ENCODE measurements at places on chromosomes 16 and 17.
A peak's percentile ranks its signal among the peaks of the same experiment; 100 is the strongest.

DNA sequence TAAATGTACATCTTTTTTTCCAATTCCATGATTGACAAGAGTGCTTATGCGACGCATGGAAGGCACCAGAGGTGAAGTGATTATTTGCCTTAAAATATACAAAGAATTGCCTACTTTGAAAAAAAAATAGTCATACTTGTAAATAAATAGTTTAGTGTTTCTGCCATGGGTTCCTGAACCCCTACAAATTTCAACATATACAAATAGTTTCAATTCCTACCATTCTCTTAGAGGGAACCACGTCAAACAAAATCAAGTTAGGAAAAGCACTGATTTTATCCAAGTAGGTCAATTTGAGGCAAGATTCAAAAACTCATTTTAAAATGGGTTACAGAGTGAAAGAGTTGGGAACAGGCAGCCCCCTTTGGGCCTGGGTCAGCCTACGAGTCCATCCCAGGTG is 11.7 kb downstream of the CMTM3 start:
- no peak for DNase-seq

- no peak for DNase-seq
Measured at GRCh38 chr17:41655611-41656111, 31.3 kb upstream of the KRT17 start.

DNA sequence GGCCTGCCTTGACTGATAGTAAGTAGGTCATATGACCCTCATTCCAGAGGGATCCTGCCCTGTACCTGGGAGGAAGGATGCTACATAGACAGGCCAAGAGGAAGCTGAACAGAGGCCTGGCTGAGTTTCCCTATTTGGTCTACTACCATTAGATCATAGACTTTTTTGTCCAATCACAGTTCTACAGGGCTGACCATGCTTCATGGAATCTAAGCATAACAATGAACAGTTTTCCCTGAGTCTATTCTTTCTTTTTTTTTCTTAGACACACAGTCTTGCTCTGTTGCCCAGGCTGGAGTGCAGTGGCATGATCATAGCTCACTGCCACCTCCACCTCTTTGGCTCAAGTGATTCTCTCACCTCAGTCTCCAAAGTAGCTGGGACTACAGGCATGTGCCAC is 3.9 kb downstream of the GPR179 start:
- no peak for DNase-seq

- DNase-seq, result no peak
Measured at GRCh38 chr17:59558039-59558438, 7.4 kb upstream of the DHX40 start.

- DNase-seq, result no peak
Measured at GRCh38 chr17:146983-147761, 9.8 kb downstream of the SCGB1C2 start.

- DNase-seq, result no peak
Measured at GRCh38 chr16:60204181-60204580, 1470.1 kb upstream of the GOT2 start.

- no peak for DNase-seq
Measured at GRCh38 chr17:27257031-27257357, 36.9 kb upstream of the WSB1 start.

DNA sequence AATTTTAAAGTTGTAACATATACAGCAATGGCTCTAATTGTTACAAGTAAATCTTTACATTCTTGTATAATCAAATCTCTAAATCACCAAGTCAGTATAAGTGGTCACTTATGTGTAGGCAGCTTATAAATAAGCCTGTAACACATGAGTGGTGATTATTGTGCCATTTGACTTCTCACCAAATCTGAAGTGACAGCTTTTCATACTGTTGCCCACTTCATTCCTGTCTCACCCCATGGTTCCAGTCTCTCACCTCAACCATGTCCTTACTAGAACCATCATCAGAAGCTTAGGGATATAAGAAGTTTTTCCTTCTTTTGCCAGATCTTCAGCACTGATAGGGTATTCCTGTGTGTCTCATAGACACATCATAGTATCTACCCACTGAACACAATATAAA is 23.5 kb downstream of the TNRC6A start:
- DNase-seq, result no peak

DNA sequence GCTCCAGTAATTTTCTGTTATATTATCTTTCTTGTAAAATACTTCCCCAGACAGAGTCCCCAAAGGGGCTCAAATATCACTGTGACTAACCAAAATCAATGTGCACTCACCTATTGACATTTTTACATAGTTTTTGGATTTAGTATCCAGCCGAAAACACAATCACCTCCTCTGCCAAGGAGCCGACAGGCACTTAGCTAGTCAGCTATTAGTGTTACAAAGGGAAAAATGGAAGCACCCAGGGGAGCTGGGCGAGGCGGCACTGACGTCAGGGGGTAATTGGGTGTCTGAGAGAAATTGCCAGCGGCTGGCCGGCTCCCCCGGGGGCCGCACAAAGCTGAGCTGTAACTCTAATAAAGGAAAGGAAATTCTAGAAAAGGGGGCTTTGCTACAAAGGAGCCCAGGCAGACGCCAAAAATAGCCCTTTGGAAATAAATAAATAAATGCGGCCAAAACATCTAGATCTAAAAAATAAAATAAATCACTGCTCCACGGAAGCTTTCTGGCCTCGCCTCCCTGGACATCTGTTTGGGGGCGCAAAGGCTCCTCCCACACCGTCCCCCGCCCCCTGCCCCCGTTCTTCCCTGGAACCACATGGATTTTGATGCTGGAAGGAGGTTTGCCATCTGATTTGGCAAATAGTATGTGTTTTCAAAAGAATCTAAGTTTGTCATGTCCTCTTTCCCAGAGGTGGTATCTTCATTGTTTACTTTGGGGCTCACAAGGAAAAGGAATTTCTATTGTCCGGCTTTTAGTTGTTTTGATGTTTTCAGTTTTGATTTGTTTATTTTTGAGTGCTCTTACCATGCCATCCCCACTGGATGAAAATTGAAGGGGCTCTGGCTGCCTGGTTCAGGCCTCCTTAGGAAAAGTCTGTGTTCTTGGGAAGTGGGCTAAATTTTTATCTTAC is 156.7 kb downstream of the ZNF423 start:
- no peak for DNase-seq

GRCh38 chr17:48497103-48497502 is 33.7 kb downstream of the HOXB1 start:
- no peak for DNase-seq

- no peak for DNase-seq
Measured at GRCh38 chr17:61235827-61236197, 163.8 kb upstream of the TBX2 start.

- DNase-seq, result no peak
Measured at GRCh38 chr16:52366983-52367382, 180.0 kb downstream of the TOX3 start.

DNA sequence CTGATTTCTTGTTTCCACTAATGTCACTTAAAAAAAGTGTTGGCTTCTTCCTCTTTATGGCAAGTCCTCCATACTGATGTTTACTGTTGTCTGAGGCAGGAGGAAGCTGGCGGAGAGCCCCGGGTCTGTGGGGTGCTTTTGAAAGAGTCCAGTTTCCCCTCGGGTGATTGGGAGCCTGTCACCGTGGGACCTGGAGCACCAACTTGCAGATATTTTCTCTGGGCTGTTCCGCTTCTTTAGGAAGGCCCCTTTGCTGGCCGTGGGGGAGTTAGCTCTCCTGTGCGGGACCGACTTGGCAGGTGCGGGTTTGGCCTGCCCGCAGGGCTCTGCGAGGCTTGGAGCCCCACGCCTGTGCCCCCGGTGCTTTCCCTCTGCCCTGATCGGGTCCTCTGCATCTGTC is 3.1 kb downstream of the BANP start:
- no peak for DNase-seq

DNA sequence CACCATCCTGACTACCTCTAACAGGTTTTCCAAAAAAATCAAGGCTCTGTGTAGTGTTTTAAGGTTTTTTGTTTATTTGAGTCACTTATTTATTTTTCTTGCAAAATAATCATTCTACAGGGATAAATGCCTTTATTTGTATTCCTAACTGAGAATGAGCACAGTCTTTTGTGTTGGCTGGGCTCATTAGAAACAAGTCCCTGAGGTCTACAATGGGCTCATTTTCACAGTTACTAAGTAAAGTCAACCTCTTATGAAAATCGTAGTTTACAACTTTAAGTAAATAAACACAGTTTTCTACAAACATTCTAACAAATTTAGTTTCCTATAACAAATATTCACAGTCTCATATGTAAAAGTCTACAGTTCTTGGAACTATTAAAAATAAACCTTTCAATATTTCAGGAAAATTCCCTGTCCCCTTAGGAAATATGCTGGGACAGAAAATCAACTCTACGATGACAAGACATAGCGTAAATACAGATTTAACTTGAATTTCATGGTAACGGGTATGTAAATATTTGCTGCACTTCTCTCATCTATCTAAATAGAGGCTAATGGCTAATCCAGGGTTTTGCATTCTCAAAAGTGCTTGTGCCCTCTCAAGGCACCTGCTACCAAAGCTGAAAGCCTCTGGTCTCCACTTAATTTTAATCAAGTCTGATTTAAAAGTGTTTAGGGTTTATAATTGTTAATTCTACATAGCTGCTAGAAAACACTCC is 31.5 kb upstream of the CDH5 start:
- no peak for DNase-seq

- no peak for DNase-seq
Measured at GRCh38 chr17:66337866-66338485, 35.6 kb downstream of the PRKCA start.

DNA sequence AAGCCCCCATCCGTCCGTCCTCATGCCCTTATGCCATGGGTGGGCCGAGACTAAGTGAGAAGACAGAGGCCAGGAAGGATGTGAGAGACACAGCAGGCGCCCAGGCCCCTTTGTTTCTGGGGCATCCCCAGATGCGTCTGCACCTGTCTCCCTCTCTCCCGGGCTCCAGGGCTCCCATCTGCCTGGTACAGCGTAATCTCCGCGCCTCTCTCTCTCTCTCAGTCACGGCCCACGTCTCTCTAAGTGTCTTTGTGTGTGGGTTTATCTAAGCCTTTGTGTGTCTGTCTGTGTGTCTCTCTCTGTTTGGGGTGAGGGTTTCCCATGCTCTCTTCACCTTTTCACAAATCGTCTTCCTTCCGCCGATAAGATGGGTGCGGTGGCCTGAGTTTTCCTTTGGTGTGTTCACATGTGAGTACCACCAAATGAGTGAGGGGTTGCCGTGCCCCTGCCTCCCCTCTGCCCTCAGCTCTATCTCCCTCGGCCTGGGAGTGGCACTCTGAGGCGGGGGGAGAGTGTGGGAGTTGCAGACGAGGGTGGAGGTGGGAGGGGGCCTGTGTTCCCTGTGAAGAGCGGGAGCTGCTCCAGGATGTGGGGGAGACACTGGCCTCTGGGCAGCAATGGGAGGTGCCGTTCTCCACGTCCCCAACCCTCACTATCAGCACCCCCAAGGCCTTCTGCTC is 25.8 kb upstream of the ABCC3 start:
- no peak for DNase-seq

- no peak for DNase-seq
Measured at GRCh38 chr17:20852990-20853370, 189.8 kb downstream of the USP22 start.

DNA sequence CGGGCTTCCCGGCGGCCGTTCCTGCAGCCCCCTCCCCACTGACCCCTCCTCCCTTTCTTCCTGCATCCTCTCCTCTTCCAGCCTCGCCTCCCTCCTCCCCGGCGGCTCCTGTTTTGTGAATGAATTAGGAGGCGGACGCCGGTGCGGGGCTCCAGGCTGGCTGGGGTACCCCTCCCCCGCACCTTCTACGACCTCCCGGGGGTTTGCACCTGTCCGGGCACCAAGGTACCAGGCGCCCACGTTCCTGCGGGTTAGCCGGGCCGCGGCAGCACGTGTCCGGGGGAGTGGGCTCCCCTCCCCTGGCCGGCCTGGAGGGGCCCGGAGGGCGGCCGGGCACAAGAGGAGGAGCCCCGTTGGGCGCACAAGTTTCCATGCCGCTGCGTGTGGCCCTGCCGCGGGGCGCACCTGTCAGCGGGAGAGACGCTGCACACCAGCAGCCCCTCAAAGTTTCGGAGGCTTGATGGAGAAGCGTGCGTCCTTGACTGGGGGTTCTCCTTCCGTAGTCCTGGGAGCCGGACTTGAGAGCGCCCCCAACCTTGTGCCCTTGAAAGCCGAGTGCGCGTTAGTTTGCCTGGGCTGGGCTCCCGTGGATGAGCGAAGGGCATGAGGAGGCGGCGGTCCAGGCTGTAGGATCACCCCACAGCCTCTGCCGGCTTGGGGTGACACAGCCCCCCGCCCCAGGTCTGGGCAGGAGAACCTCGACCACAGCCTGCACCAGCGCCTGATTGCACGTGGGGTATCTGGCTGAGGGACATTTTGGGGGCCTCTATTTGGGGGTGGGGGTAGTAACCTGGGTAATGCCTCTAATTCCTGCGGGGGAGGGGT is 1.2 kb downstream of the HAS3 start:
- DNase-seq, result no peak

GRCh38 chr16:3458852-3459361 is 15.4 kb downstream of the NAA60 start:
- peak; percentile 29 for DNase-seq

- no peak for DNase-seq
Measured at GRCh38 chr17:50558941-50559614, 1.4 kb upstream of the CACNA1G start.

- DNase-seq, result no peak
Measured at GRCh38 chr17:35236821-35237220, 6.1 kb upstream of the SLFN5 start.

- no peak for DNase-seq
Measured at GRCh38 chr17:6456914-6457687, 12.8 kb downstream of the PIMREG start.

- DNase-seq, result no peak
Measured at GRCh38 chr17:2950846-2951245, 112.6 kb downstream of the OR1D5 start.

- no peak for DNase-seq
Measured at GRCh38 chr16:52518884-52519283, 28.1 kb downstream of the TOX3 start.

- DNase-seq, result no peak
Measured at GRCh38 chr17:17846003-17846402, 9.2 kb upstream of the SREBF1 start.

GRCh38 chr16:79411805-79412204 is 188.7 kb downstream of the MAF start:
- no peak for DNase-seq

- no peak for DNase-seq
Measured at GRCh38 chr16:20897253-20897897, 2.8 kb downstream of the DCUN1D3 start.

DNA sequence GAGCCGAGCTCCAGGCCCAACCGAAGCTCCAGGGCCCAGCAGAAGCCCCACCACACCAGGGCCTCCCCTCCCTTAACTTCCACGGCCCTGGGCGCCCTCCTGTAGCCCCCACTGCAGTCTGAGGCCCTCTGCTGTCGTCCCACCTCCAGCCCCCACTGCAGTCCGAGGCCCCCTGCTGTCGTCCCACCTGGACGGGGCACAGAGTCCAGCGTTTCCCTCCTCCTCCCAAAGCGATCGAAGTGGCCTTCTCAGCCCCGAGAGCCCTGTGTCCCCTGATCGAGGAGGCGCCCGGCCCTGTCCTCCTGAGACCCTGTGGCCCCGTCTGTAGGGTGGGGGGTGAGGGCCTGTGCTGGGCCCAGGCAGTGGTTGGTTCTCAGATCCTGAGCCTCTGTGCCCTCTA is 25.8 kb upstream of the CACNA1H start:
- no peak for DNase-seq

DNA sequence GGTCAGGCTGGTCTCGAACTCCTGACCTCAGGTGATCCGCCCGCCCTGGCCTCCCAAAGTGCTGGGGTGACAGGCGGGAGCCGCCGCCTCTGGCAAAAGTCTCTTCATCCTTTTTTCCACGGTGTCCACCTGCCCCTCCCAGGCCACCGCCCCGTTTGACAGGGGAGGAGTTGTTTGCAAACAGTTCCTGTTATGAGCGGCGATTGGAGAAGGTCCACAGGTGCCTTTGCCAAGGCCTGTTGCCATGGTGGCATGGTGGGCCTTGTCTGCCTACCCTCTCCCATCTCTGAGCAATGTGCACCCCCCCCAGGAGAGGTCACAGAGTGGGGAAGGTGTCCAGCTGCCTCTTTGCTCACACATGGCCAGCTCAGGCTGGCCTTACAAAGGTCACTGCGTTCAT is 16.0 kb upstream of the RAP1GAP2 start:
- no peak for DNase-seq
